NAMALWA (cell line): ENCODE measurements at places on chromosomes 7 and 10.

- DNase-seq, result peak; percentile 93
These were observed 19.4 kb downstream of the ZMIZ2 start for GRCh38 chr7:44767912-44768627.

GRCh38 chr7:104779888-104780287 is 234.1 kb upstream of the KMT2E start:
- DNase-seq, result no peak

GRCh38 chr7:98110249-98111022 is 3.8 kb downstream of the LMTK2 start:
- DNase-seq, result no peak

DNA sequence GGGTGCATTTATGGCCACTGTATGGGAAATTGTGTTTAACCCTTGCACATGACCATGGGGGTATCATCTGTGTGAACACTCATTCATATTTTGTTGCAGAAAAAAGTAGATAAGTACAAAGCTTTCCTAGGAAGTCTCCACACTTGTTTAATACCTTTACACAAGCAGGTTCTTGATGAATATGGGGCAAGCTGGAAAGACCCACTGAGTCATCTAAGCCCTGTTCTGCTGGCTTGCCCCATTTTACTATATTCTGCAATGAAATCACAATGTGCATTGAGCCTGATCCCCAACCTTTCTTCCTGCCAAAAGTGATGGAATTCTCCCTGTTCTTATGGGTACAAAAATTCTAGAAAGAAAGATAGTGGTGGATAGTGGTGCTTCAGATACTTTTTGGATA is 99.8 kb downstream of the CCDC71L start:
- no peak for DNase-seq

GRCh38 chr10:123703195-123703790 is 37.1 kb downstream of the GPR26 start:
- no peak for DNase-seq

- DNase-seq, result no peak
These were observed 7.2 kb downstream of the SFTPD start for GRCh38 chr10:79941585-79942210.

- DNase-seq, result no peak
These were observed 136.9 kb downstream of the SNX10 start for GRCh38 chr7:26428571-26428970.

GRCh38 chr7:24653316-24654085 is 80.2 kb downstream of the PALS2 start:
- peak; percentile 22 for DNase-seq

DNA sequence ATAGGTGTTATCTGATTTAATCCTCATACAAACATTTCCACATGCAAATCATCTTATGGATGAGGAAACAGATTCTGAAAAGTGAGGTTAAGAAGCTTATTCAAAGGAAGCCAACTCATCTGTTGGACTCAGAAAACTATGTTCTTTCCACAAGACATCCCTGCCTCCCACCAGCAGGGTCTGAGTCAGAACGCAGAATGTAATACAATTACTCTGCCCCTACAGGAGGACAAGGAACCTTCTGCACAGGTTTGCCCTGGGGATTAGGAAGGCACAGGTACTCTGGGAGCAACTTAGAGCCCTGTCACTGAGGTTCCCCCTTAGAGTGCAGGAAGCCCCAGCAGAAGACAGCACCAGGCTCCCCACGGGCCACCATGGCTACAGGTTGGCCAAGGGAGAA is 255.7 kb downstream of the TNS3 start:
- no peak for DNase-seq

DNA sequence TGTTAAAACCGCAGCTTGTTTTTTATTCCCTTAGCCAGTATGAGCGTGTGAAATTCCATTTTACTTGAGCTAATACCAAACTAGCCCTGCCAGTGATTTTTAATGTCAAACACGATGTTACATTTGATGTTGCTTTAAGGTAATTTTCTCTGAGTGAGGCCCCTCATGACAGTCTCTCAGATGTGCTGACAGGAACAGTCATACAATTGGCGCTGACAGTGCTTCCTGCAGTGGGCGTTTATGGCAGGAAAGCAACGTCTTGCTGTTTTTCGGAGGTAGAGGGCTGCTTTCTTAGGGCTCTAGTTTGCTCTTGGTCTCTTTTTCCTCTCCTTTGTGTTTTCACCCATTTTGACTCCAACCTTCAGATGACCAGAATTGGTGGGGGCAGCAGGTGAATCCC is 19.3 kb downstream of the PON1 start:
- no peak for DNase-seq

GRCh38 chr10:8039321-8039881 is 15.1 kb upstream of the GATA3 start:
- no peak for DNase-seq

DNA sequence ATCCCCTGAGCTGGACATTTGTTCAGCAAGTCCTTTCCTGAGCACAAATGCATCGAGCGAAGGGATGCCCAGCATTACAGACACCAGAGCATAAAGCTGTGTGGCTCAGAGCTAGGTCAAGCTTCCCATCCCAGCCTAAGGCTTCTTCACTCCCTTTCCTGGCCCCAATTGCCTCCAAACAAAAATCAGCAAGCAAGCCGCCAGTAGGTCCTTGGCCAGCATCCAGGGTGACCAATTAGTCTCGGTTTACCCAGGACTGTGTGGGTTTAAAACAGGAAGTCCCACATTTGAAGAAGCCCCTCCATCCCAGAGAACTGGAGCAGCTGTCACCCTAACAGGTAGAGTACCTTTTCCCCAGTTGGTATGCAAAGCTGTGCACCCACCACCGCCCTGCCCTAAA is 51.2 kb downstream of the PRKAG2 start:
- no peak for DNase-seq
